Bronchial epithelial cell (primary cell): ENCODE measurements at places on chromosomes 7 and 10.

- no peak for DNase-seq
Measured at GRCh38 chr7:7769710-7770627, 51.6 kb upstream of the RPA3 start.

GRCh38 chr10:11638055-11638698 is 26.7 kb upstream of the USP6NL start:
- DNase-seq = no peak

- DNase-seq = no peak
Measured at GRCh38 chr7:27140126-27140857, 3.2 kb downstream of the HOXA5 start.

DNA sequence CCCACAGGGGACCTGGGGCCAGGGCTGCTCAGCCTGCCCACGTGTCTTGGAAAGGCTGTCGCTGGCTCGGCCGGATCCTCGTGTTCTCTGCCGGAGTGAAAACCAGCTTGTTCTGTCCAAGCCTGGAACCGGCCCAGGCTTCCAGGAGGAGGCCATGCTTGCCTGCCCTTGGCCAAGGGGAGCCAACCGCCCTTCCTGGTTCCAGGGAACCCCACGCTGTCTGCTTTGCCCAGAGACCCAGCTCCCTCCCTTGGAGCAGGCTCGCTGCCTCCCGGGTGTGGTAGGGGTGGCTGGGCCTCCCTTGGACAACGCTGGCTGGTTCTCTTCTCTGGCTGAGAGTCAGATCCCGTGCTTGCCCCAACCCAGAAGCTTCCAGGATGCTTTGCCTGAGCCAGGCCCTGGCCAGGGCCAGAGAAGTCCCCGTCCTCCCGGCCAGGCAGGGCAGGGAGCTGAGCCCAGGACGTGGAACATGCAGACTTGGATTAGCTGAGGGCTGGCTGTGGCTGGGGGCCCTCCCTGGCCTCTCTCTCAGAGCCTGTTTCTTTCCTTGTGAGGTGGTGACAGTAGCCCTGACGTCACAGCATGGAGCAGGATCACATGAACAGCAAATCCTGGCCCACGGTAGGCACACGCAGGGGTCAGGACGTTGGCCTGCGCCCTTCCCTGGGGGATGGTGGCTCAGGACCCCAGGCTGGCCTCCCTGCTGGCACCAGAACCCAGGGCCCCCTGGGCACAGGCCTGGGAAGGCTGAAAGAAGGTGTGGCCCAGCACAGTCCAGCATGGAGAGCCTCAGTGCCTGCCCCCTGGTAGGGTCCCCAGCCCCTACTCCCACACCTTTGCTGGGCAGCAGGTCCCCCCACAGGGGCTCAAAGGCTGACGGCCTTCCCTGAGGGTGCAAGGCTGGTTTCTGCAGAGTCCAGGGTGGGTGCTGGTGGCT is 67.5 kb downstream of the PWWP2B start:
- DNase-seq = no peak

DNA sequence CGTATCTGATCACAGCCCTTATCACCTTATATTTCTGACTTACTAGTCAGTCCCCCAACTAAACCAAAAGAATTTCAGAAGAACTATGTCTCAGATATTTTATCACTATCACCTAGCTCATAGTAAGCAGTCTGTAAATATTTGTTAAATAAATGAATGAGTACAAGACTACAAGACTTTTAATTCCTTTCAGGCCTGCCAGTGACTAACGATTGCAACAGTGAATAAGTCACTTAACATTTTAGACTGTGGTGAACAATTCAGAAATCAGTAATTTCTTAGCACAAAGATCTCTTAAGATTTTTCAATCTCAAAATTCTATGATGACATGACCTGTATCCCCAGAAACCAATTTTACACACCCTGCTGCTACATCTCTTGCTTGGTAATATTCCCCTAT is 162.2 kb downstream of the IMMP2L start:
- DNase-seq = peak; percentile 13

DNA sequence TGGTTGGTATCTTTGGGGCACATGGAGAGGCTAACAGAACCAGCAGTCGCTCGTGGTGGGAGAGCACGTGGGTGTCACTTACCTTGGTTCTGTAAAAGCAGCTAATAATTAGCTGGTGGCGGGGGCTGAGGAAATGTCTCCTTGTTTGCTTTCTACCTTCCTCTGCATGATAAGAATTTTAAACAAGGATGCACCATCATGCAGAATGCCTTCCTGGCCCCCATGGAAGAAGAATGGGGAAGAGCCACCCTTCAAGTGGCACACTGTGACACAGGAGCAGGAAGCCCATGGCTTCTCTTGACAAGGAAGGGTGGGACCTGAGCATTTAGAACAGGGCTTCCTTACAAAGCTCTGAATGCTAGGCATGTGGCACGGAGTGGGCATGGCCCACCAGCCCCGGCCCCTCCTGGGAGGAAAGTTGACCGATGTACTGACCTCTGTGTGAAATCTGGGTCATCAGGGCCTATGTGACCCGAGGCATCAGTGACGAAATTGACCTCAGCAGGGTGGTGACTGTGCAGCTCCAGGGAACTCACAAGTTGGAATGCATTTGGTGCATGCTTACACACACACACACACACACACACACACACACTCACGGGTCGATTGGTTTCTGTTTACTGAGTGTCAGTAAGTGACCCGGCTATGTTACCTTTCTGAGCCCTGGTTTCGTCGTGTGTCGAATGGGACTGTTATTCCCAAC is 116.9 kb upstream of the ANLN start:
- no peak for DNase-seq

DNA sequence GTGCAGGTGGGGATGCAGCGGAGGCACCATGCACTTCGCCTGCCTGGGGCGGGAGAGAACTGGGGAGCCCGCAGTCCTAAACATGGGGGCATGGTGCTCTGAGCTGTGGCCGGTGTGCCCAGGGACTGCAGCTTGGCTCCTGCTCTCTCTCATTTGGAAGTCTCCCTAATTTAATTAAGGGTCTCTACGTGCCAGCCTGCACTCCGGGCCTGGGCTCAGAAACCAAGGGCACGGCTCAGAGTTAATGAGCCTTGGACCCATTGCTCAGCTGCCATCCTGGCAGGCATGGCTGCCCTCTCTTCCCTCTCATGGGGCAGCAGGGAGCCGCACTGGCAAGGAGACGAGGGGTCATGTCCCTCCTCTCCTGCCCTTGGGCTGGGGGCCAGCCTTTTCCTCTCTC is 115.6 kb downstream of the CDH23 start:
- no peak for DNase-seq

- DNase-seq = no peak
Measured at GRCh38 chr10:110980807-110981206, 61.4 kb downstream of the SHOC2 start.

- no peak for DNase-seq
Measured at GRCh38 chr7:41942468-41943093, 239.7 kb upstream of the INHBA start.

- no peak for DNase-seq
Measured at GRCh38 chr10:70890917-70891431, 2.6 kb upstream of the PCBD1 start.

DNA sequence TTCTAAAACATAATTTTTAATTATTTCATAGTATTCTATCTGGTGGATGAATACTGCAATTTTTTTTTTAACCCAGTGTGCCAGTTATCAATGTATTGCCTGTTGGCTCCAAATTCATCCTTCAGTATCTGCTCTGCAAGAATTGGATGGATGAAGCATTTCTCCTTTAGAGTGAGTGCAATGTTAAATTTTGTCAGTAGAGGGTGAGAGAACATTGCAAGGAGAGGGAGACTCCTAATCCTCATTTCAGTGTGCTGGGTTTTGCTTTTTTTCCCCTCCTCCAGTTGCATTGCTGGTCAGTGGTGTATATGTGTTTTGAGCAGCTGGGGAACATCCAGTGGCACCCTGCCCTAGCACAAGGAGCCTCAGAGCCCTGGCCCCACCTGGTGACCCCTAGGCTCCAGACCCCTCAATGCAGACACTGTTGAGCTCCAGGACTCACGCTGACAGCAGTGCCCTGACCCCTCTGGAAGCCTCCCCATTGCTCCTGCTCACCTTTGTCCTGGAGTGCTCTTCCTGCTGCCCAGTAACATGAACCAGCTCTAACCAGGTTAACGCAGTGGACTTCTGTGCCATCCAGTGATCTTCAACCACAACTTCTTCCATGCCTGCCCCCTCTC is 199.4 kb downstream of the USP6NL start:
- no peak for DNase-seq

DNA sequence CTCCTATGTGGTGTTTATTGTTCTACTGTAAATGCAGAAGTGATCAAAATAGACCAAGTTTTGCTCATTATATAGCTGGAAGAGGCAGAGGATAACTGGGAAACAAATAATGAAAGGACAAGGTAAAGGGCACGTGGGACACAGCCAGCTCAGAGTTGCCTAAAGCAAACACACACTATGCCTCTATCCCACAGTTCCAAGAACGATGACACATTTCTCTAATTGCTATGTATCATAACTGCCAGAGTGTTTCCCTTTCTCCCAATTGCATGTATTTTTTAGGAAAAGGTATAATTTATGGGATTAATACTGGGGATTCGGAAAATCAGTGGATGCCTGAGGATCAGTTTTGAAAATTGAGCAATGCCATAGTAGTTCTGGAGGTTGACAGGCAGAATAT is 49.0 kb downstream of the CCDC71L start:
- peak; percentile 57 for DNase-seq

DNA sequence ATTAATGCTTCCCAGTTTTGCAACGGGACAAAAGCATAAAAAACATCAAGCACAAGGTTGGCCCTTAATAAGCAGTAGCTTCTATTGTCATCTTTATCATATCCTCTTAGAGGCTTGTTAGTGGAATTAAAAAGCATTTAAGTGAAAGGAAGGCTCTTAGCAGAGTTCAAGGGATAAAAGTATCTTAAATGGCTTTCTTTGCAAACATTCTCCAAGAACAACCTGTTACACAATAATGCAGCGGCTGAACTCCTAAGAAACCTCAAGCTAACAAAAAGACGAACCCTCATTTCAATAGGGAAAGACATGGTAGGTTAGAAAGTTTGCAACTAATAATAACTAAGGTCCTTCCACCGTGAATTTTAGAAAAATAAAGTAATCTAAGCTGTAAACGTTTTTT is 82.1 kb downstream of the MPP7 start:
- DNase-seq = no peak

DNA sequence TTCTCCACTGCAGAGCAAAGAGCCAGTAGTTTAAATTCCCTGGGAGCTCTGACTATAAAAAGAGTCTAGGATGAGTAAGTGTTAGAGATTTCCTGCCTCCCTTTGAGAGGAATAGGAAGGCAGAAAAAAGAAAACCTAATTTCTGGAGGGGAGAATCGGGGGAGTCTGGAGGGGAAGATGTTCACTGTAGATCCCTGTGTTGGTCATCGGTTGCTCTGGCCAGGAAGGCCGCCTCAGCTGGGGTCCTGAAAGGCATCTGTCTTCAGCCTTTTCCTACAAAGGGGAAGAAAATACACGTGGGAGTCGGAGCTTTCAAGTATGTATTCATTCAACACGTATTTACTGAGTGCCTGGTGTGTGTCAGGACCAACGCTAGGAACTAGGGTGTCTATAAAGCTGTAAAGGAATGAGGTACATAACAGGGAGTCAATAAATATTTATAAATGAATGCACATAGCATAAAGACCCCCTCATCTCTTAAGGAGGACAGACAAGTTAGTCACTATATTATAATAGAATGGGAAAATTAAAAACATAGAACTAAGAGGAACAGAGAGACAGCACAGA is 101.1 kb downstream of the ICA1 start:
- DNase-seq = peak; percentile 1
